Activated CD8-positive, alpha-beta T cell treated with anti-CD3 and anti-CD28 coated beads for 36 hours (primary cell): ENCODE measurements at places on chromosomes 6 and 20. TPM values are rescaled to one million over a fixed set of nuclear protein-coding genes. Genes with fewer than 3 reads are reported as not detected.

GRCh38 chr6:158226655-158227512 lies 58.7 kb downstream of the GTF2H5 start:
- H3K4me3 ChIP-seq = no peak overlapping the region
- no peak overlapping the region for H3K27ac ChIP-seq

DNA sequence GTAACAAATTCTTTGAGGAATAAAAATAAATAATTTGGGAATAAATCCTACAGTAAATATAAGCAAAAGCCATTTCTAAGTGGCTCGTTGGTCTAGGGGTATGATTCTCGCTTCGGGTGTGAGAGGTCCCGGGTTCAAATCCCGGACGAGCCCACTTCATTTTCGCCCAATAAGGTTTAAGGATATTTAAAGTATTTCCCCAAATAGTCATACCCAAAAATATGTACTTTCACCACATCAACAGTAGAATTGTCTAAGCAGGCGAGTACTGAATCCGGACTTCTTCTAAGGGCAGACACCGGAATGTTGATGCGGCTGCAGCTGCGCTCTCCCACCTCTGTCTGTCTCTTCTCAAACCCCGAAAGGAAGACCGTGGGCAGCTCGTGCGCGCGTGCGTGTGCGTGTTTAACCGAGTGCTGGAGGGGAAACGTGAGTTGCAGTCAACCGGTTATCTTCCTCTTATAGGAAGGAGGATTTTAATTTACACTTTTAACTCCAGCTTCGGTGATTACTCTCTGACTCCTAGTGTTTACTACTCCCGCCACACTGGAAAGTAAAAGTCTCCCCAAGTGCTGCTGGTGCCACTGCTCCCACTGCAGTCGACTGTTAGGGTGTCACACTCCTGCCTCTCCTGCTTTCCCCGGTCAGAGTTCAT lies 155.7 kb upstream of the PRSS16 start:
- peak overlapping the region; percentile 75 for H3K4me3 ChIP-seq
- peaks cover 54% of the 10 kb centered on the region for H3K27me3 ChIP-seq
- peaks cover 9% of the 10 kb centered on the region for H3K4me1 ChIP-seq
- H3K36me3 ChIP-seq = no peaks in the 10 kb centered on the region
- peak; percentile 69 for DNase-seq
- H3K27ac ChIP-seq = no peak overlapping the region

The MMP24 gene
- total RNA-seq = not detected

GRCh38 chr20:43721429-43722152 lies 5.2 kb downstream of the GTSF1L start:
- peaks cover 8% of the 10 kb centered on the region for H3K36me3 ChIP-seq
- DNase-seq = no peak
- H3K27ac ChIP-seq = peak overlapping the region; percentile 31
- peak overlapping the region; percentile 60 for H3K4me3 ChIP-seq

The ANGPT4 gene
- not detected for total RNA-seq

GRCh38 chr6:6392214-6393068 lies 72.0 kb upstream of the F13A1 start:
- no peak overlapping the region for H3K27ac ChIP-seq
- H3K4me3 ChIP-seq = no peak overlapping the region
- H3K4me1 ChIP-seq = no peaks in the 10 kb centered on the region
- DNase-seq = no peak
- H3K27me3 ChIP-seq = no peaks in the 10 kb centered on the region
- H3K36me3 ChIP-seq = no peaks in the 10 kb centered on the region

GRCh38 chr6:111736005-111736608 lies 130.4 kb upstream of the TRAF3IP2 start:
- H3K27me3 ChIP-seq = no peaks in the 10 kb centered on the region
- DNase-seq = no peak
- H3K4me1 ChIP-seq = peaks cover 93% of the 10 kb centered on the region
- H3K27ac ChIP-seq = peak overlapping the region; percentile 69
- H3K36me3 ChIP-seq = peaks cover 97% of the 10 kb centered on the region

The TAGAP gene
- 112 TPM for total RNA-seq

GRCh38 chr6:24408719-24409410 lies 6.1 kb downstream of the MRS2 start:
- H3K4me1 ChIP-seq = peaks cover 34% of the 10 kb centered on the region
- H3K27ac ChIP-seq = no peak overlapping the region
- H3K36me3 ChIP-seq = peaks cover 31% of the 10 kb centered on the region
- no peak overlapping the region for H3K4me3 ChIP-seq
- H3K27me3 ChIP-seq = no peaks in the 10 kb centered on the region

DNA sequence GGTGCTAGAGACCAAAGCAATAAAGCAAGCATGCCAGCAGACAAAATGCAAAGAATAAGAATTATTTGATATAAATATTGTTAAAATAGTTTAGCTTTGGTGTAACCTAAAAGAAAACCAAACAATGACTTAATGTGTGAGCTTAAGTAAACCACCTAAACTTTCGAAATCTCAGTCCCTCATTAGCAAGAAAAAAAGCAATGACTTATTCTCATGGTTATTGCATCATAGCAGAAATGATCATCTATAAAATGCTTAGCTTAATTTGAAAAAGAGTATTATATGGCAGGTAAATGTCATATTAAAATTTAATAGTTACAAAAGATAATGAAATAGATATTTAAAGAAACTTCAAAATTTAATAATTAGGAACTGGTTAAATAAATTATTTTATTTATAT lies 1395.7 kb upstream of the EYS start:
- H3K4me3 ChIP-seq = no peak overlapping the region
- no peaks in the 10 kb centered on the region for H3K4me1 ChIP-seq
- no peaks in the 10 kb centered on the region for H3K27me3 ChIP-seq
- H3K27ac ChIP-seq = no peak overlapping the region

- no peak overlapping the region for H3K27ac ChIP-seq
- no peak overlapping the region for H3K4me3 ChIP-seq
- H3K27me3 ChIP-seq = no peaks in the 10 kb centered on the region
- DNase-seq = no peak
- peaks cover 7% of the 10 kb centered on the region for H3K4me1 ChIP-seq
Observed at GRCh38 chr6:34897716-34898115, 8.7 kb downstream of the ANKS1A start.
